Esophagus squamous epithelium (tissue), 5 donors: ENCODE measurements at places on chromosomes 2 and 18.

- no peak for DNase-seq
Measured at GRCh38 chr2:166768393-166769123, 119.7 kb upstream of the XIRP2 start.

- DNase-seq, result no peak
Measured at GRCh38 chr2:133489146-133489545, 79.1 kb downstream of the NCKAP5 start.

DNA sequence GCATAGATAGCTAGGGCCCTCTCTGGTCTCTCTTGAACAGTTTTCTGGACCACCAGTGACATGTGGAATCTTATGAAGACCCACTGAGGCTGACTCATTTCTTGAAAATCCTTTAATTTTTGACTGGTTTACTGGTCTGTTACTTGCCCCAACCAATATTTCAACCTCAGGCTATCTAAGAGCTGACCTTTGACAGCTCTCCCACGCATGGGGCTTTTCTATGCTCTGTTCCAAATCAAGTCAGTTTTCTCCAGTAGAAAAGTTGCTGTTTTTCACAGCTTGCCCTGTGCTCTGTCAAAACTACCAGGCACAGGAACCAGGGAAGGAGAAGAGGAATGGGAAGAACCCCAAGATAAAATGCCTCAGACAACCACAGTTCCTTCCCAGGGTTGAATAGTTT, 46.0 kb upstream of the MTIF2 start:
- no peak for DNase-seq

GRCh38 chr2:217766356-217766755, 236.4 kb downstream of the TNS1 start:
- DNase-seq, result no peak

GRCh38 chr18:7642331-7642890, 75.3 kb downstream of the PTPRM start:
- no peak for DNase-seq

DNA sequence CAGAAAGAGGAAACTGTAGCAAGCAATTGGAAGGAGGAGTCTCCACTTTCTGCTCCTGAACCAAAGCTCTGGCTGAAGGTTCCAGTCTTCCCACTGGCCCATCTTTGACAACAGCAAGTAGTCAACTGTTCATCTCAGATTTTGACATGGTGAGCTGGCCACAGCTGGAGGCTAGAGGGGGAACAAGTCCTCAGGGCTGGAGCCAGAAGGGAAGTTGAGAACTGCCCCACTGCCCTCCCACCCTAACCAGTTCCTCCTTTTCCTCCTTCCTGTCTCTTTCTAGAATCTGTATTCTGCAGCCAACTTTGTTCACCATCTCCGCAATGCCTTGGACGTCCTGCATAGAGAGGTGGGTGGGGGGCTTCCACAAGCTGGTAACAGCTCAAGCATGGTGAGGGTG, 105.8 kb downstream of the PLB1 start:
- DNase-seq, result no peak

DNA sequence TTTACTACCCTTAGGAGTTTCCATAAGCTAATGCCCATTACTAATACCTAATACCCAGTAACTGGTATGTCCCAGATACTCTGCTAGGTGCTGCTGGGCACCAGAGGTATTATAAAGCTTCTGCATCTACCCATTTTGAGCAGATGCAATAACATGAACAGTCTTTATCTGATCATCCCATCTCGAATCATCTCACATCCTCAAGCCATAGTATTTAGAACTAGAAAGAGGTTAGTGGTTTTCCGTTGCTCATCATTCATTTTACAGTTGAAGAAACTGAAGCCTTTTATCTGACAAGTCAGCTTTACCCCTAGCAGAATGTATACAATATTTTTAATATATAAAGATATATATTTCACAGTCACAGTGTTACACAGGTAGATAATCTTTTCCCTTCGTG, 99.1 kb upstream of the TCF4 start:
- DNase-seq, result no peak

- no peak for DNase-seq
Measured at GRCh38 chr2:140891614-140892212, 1239.1 kb downstream of the LRP1B start.

DNA sequence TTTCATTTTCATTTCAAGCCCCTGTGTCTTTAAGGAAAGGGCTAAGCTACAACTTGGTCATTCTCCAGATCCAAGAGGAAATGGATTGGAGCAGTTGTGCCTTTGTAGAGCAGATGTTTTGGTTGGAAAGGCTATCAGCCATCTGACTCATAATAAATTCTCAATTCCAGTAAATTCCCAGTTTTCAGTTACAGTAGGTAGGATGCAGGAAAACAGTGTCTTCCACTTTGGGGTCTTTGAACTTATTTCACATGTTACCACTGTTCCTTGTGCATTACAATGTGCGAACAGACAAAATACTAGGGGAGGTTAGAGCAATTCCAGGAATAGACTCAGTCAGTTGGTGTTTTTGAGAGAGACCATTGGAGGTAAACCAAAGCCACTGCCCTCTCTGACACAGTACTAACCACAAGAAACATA, 211.9 kb downstream of the BABAM2 start:
- DNase-seq, result no peak

DNA sequence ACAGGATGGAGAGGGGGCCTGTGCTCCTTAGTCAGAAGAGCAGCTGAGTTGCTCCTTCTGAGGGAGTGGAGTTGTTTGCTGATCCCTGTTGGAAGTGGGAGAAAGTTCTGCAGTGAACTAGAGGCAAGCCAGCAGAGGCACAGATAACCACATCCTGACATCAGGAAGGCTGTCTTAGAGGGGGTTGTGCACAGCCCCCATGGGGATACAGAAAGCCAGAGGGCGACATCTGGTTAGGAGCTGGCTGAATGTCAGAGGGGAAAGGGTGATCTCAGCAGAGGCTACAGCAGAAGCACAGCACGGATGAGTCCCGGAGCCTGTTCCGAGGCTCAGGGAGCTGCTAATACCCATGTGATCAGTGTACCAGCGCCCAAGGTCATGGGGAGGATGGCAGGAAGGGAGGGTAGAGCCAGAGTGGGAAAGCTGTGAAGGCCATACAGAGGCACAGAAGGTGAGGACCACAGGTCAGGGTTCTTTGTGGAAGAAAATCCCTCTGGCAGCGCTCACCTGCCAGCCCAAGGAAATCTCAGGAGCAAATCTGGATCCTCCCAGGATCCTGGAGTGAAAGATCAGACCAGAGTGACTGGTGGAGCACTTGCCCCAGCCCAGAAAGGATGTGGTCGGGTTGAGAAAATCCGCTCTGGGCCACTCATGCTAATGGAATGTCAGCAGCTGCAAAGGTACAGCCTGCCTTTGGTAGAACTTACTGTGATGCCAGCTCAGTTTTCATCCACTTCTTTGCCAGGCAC, 111.8 kb downstream of the STPG4 start:
- no peak for DNase-seq

GRCh38 chr2:190940454-190940853, 59.8 kb downstream of the GLS start:
- DNase-seq, result no peak

DNA sequence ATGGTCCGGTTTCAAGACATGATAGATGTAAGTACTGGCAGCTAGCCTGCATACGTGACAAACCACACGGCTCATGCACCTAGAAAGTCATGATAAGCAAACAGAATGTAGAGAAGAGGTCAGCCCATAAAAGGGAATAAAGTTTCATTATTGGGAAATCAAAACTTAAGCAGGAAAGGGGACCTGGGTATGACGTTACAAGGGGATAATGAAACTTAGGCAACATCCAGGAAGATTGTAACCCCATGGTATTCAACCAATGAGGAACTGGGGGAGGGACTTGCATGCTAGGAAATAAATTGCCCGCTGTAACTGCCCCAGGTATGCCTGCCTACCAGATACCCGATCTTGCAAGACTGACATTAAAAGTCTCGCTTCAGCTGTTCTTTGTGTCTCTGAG, 1679.0 kb downstream of the SUCLG1 start:
- no peak for DNase-seq
